IPS DF 6.9 (cell line): ENCODE measurements at places on chromosomes 4 and X.

DNA sequence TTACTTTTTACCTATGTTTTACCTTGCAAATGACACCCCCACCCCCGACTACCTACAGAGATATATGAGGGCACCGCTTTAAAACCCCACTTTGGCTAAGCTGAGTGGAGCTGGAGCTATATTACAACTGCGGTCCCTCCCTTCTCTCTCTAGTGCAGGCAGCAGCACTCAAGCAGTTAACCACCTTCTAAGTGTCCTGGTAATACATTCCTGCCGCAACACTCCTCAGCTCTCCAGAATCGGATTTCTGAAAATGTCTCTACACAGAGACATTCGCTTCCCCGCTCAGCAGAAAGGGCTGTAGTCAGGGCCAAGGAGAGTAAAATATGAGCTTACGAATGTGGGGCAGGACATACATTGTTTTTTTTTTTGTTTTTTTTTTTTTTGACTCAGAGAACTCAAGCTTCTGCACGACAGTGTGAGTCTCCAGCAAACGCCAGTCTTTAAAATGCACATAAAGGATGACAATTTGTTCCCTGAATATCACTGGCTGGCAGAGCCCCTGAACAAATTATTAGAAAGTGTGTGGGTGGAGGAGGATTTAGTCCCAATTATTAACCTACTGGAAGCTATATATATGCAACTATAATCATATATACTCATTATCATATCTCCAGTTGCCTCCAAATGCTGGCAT is 287.0 kb upstream of the TET2 start:
- no peak for DNase-seq

DNA sequence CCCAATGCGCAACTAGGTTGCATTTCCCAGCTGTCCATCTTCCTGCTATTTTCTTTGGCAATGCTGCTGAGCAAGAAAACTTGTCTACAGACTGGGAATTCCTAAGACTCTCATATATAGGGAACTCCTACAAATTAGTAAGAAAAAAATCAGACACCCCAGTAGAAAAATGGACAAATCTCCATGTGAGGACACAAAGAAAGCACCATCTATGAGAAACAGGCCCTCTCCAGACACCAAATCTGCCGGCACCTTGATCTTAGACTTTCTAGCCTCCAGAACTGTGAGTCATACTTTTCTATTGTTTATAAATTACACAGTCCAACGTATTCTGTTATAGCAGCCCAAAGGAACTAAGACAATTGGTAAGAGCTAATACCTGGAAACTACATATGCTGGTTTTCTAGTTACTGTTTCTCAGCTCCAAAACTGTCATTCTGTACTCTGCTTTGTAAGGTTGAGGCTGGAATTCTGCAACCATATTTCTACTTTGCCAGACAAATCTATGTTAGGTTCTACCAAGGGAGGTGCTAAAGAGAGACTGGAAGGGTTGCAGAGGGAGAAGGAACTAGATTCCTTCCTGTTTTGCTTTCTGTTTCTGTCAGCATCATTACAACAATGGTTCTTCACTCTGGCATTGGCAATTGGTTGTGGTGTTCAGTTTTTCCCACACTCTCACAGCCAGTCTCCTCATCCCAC is 35.7 kb upstream of the FAM241A start:
- DNase-seq, result no peak

GRCh38 chr4:152943672-152944071 is 7.5 kb downstream of the FHDC1 start:
- DNase-seq, result no peak

- DNase-seq, result no peak
Measured at GRCh38 chrX:108122748-108123147, 31.2 kb downstream of the ATG4A start.

DNA sequence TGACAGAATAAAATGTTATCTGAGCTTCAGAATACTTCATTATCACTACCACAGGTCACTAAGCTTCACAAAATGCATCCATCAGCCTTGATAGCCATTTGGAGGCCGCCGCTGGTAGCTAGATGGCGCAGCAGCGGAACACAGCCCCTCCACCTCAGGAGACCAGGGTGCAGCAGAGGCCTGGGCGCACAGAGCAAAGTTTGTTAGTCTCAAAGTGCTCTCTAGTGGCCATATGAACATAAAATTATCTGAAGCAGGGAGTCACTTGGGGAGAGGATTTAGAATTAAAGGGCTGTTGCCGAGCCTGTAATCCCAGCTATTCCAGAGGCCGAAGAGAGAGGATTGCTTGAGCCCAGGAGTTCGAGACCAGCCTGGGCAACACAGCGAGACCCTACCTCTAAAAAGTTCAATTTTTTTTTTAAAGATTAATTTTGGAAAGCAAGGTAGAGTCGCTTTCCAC is 8.1 kb upstream of the DCTD start:
- peak; percentile 50 for DNase-seq

GRCh38 chr4:42417550-42417949 is 20.3 kb downstream of the SHISA3 start:
- no peak for DNase-seq

DNA sequence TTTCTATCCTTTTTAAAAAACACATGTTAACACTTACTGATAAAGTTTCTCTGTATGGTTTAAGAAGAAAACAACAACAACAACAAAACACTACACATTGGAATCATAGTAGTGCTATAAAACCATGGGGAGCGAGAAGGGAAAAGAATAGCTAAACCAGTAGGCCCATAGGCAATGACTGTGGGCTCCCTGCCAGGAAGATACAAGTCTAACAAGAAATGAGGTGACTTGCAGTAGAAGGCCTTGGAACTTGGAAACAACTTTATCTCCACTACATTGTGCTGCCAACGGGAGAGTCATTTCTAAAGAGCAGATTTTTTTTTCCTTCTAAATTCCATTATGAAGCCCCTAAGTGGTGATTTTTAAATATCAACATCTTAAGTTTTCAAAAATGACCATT is 78.0 kb downstream of the GPC4 start:
- no peak for DNase-seq

GRCh38 chr4:65669111-65670019 is 924 bp downstream of the EPHA5 start:
- no peak for DNase-seq

DNA sequence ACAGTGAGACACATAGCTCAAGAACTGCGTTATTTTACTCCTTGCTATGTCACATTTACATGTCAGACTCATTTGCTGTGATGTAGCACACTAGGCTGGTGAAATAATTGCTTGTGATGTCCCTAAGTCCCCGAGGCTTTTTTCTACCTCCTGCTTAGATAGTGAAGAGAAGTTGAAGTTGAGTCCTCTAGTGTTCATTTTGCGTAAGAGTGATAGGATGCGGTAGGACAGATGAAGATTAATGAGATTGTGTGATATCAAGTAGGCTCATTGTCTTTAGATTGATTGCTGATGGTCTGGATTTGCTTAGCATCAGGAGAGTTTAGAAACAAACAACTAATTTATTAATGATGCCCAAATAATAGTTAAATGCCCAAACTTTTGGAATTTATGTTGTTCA is 173.6 kb upstream of the NUDT6 start:
- no peak for DNase-seq

GRCh38 chr4:28357990-28358389 is 1497.3 kb downstream of the STIM2 start:
- peak; percentile 29 for DNase-seq

GRCh38 chr4:108244606-108245005 is 75.9 kb upstream of the LEF1 start:
- no peak for DNase-seq

DNA sequence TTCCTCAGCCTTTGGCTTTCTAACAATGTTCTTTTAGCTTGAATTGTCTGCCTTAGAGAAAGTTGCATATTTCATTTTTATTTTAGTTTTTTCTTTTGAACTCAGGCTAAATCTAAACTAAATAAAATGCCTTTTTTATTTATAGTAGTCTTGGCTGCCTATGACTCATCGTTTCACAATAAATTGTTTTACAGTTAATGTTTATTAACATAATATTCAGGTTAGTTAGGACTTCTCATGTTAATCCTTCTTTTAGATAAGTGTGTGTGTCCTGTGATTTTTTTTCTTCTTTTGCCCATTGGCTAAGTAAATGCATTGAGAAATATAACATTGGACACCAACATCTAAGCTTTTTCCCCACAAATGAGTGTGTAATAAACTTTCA is 1.6 kb downstream of the RP2 start:
- DNase-seq, result no peak

DNA sequence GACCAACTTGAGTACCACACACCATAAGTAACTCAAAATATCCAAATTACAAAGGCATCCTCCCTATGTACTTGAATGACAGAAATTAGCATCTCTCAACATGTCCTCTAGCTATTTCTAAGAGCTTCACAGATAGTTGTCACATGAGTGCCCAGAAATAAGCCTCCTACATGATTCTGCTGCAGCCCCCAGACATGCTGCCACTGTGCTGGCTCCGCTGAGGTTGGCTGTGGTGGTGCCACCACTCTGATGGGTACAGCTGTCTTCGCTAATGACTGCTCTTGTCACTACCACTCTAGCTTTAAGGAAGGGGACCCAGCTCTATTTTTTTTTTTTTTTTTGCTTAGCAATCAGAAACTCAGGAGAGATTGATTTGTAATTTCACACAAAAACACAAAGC is 256.0 kb downstream of the GRXCR1 start:
- no peak for DNase-seq

DNA sequence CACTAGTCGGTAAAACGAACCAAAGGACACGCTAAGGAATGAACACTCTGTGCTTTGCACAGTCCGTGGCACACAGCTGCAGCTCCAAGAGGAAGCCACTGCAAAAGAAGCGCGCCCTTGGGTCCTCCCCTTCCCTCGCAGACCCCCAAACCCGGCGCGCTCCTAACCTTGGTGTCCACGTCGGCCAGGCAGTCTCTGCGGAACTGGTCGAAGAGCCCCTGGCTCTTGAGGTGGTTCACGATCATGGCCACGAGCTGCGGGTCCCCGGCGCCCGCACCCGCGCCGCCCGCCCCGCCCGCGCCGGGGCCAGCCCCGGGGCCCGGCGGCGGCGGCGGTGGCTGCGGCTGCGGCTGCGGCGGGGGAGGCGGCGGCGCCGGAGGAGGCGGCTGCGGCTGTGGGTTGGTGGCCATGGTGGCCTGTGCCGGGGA is 333 bp downstream of the BOD1L1 start:
- no peak for DNase-seq

DNA sequence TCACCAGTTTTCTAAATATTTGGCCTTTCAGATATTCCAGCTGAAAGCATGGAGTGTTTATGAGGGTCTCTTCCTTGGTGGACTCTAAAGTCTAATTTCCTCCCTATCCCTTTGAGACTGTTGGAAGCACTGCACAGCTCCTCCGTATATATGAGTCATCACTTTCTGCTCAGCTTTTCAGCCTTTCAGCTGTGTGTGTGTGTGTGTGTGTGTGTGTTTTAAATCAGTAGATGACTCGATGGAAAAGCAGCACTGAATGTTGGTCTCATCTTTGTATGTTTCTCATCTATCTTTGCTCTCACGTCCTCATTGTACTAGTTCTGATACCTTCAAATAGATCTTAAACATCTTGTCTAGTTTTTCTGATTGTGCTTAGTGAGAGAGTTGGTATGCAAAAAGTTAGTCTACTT is 81.6 kb downstream of the ZFX start:
- DNase-seq, result no peak

DNA sequence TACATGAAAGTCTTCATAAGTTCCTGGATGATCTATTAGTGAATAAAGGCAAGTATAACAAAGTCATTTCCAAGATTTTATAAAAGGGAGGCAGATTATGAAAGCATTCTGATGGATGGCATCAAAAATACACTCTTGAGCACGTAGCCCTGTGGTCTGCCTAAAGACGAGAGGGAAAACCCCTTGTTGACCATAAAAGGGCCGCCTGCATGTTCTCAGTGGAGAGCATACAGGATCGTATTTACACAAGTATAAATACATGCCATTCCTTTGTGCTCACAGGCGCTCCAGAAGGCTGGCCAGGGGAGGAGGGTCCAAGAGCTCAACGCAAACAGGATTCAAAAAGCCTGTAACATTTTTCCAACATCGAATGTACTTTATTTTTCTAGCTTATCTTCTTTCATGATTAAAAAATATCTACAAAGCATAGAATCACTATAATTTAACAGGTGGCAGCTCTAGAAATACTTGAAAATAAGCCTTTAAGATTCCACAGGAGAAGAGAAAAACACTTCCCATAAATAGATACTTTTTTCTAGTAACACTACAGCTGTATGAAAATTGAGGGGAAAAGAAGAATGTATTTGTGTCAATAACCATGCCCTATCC is 29.6 kb downstream of the PDGFC start:
- DNase-seq, result peak; percentile 29

- DNase-seq, result no peak
Measured at GRCh38 chr4:33722254-33722653, 2522.1 kb downstream of the ARAP2 start.

GRCh38 chr4:62771983-62772557 is 1571.9 kb downstream of the ADGRL3 start:
- DNase-seq, result no peak

DNA sequence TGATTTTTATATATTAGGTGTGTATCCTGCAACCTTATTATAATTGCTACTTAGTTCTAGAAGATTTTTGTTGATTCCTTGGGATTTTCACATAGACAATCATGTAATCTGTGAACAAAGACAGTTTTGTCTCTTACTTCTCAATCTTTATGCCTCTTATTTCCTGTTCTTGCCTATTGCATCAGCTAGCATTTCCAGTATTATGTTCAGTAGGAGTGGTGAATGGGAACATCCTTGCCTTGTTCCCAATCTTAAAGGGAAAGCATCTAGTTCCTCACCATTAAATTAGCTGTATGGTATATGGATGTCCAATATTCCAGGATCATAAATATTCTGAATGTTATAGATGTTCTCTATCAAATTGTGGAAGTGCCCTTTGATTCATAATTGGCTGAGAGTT is 41.8 kb downstream of the AWAT2 start:
- DNase-seq, result no peak

DNA sequence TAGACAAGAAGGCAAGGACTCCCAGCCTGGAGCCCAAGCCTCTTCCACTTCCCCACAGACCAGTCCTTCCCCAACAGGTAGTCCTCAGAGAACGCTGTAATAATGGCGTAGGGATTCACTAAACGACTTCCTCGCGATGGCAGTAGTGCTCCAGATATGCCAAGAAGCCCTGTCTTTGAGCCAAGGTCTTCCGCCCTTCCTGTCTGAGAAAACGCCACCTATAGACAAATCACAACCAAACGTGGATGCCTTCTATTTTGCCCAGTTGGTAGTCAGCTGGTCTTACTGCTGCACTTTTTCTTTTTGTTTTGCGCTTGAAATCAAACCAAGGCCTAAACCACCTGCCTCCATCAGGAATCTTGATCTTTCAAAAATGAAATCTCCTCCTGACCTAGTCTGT is 203.3 kb downstream of the OR13H1 start:
- DNase-seq, result no peak

DNA sequence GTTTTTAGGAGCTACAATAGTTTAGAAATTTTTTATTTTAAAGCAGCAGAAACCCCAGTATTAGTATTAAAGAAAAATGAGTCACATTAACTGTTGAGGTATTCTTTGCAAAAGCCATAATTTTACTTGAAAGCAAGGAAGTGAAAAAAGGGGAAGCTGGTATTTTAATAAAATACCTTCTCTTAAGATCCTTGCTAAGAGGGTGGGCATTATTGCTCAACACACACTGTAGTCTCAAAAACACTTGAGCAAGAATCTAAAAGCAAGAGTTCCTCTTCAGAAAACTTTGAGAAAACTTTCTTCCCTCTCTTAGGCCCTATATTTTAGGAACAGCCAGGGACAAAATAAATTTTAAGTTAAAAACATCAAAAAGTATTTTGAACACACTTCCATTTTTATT is 259.4 kb upstream of the DIAPH2 start:
- DNase-seq, result no peak

- no peak for DNase-seq
Measured at GRCh38 chrX:104745152-104745551, 179.2 kb downstream of the IL1RAPL2 start.

- DNase-seq, result no peak
Measured at GRCh38 chr4:150264595-150265161, 186.4 kb downstream of the DCLK2 start.

GRCh38 chrX:118116713-118117550 is at the start of gene KLHL13:
KLHL13 (minus strand) TSS chrX:118116810; CDS start chrX:118028473, 88,337 bp downstream.
- DNase-seq, result no peak
